ENCODE measurements at places on chromosomes 3 and 15.
A peak's percentile ranks its signal among the peaks of the same experiment; 100 is the strongest.

DNA sequence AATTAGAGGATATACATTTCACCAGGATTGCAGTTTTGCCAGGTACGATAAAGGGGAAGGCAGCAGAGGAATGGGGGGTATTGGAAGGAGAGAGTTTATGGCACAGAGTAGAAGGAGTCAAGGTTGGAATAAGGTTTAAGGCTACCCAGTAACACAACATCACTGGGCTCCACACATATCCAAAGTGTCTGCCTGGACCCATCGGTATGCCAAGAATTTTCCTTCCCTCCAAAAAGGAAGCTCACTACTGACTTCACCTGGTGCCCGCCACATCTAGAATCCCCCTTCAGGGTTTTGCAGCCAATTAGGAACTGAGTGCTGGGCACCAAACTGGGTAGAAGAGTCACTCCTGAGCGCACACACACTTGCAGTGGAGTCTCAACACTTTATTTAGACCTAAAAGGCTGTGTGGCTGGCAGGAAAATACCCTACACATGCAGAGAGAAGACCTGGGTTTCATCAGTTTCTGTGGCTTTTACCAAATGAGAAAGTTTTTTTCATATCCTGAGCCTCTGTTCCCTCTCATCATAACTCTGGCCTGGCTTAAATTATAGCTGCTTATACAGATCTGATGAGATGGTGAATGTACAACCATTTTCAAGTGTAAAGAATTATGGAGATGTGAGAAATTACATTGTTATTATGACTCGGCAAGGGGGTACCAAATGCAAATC is 190.8 kb upstream of the LPP start:
- peak; percentile 57 for DNase-seq

GRCh38 chr3:46356909-46357308 is 3.0 kb downstream of the CCR2 start:
- DNase-seq = no peak

DNA sequence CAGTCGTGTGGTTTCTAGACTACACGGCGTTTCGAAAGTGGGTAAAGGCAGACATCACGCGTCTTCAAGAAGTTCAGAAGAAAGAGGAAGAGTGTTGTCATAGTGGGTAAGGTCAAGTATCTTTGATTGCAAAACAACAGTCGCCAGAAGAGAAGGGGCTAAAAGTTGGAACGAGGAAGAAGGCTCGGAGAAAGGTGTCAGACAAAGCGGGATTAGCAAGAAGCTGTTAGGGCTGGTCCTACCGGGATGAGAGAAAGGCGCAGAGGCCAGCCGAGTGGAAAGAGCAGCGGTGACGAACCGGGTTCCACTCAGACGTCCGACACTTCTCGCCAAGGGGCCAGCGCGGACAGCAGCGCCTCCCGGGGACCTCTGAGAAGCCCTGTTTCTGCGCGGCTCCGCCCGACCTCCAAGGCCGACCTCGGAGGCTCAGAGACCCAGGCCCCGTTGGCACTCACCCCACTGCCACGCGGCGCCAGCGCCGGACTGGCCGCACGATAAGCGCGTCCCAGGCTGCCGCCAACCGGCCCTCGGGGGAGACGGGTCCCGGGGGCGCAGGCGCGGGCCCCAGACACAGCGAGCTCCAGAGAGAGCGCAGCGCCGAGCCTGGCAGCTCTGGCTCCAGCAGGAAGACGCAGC is 436 bp downstream of the ADPGK start:
- peak; percentile 69 for DNase-seq

- DNase-seq = peak; percentile 39
Measured at GRCh38 chr3:35777563-35778554, 138.5 kb downstream of the ARPP21 start.

GRCh38 chr3:75180945-75181298 is 483.2 kb upstream of the FRG2C start:
- DNase-seq = no peak

- DNase-seq = no peak
Measured at GRCh38 chr15:74960995-74961588, 4.5 kb upstream of the RPP25 start.

DNA sequence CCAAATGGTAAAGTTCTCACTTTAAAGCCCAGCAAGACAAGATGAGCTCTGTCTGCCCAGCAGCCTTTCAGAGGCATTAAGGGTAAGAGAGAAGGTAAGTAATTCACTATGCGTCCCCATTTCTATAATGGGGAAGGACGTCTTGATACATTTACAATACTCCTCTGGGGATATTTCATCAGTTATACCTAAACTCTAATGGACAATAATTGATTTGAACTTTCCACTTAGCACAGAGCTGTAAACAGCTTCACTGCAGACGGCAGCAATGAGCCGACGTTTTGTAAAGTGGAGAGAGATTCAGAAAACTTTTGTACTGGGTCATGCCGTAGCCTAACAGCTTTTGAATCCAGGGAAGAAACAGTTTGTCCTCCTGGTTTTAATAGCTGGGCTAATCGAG is 127.4 kb downstream of the TIGIT start:
- DNase-seq = no peak
